Cerebellar nuclear complex (tissue), 1 donor: ENCODE measurements at places on chromosomes 2 and 18.

- no peak for DNase-seq
Measured at GRCh38 chr2:102932501-102932900, 170.7 kb downstream of the TMEM182 start.

DNA sequence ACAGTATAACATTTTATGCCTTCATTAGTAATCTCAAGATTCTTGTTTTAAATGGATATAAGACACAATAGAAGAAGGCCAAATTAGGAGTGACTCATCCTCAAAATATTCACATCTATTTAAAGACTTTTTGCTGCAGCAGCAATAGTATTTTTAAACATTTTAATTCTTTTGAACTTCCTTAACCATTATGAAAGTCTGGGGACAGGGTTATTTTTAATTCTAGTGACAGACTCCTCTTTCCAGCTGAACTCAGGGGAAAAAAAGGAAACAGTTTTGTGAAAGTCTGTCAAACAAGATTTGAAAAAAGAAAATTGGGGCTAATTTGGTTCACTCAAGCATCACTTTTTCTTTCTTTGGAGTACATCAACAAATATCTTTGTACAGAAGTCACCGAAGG, 541.8 kb downstream of the NUP35 start:
- DNase-seq: no peak

GRCh38 chr2:70897203-70897976, 38.3 kb upstream of the ATP6V1B1 start:
- no peak for DNase-seq

GRCh38 chr2:172097557-172098131, 5.1 kb downstream of the DLX2 start:
- no peak for DNase-seq

GRCh38 chr2:126656431-126657147, 631 bp downstream of the GYPC start:
- DNase-seq: no peak

DNA sequence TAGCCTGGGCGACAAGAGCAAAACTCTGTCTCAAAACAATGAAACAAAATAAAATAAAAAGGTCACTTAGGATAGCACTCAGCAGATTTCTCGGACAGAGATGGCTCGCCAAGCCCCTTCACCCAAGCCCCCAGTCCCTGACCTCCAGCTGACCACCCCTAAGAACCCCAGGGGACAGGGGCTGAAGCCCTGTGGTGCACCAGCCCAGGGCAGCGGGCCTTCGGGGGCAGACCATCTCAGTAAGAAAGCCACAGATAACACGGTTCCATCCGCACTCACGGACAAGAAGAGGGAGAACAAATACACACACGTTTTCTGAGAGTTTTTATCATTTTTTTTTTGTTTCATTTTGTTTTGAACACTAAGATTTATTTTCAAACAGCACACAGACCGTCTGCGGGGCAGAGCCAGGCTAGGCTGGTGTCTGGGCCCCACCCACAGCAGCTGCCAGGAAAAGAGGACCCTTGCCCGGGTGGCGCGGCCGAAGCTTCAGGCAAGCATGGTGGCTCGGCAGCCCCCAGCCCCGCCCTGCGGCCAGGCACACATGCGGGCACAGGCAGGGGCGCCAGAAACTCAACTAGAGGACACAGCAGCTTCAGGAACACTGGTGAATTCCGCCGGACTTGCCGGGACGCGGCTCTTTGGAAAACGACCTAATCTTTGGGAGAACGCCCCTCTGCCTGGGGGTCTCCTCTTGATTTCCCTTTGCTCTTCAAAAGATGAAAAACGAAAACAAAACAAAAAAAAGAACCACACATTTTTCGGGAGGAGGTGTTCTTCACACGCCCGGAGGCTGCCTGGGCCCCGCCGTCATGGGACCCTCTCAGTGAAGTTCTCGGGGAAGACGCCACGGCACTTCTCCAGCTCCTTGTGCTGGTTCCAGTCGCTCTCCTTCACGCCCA, 59.0 kb downstream of the BIN1 start:
- DNase-seq: no peak

GRCh38 chr18:52907543-52908308, 567.7 kb downstream of the DCC start:
- no peak for DNase-seq
